ENCODE measurements at places on chromosomes 7 and 10.

GRCh38 chr10:44243851-44244510, 140.9 kb downstream of the CXCL12 start:
- no peak for DNase-seq

GRCh38 chr7:8190119-8190895, 71.7 kb downstream of the ICA1 start:
- DNase-seq: peak; percentile 61

DNA sequence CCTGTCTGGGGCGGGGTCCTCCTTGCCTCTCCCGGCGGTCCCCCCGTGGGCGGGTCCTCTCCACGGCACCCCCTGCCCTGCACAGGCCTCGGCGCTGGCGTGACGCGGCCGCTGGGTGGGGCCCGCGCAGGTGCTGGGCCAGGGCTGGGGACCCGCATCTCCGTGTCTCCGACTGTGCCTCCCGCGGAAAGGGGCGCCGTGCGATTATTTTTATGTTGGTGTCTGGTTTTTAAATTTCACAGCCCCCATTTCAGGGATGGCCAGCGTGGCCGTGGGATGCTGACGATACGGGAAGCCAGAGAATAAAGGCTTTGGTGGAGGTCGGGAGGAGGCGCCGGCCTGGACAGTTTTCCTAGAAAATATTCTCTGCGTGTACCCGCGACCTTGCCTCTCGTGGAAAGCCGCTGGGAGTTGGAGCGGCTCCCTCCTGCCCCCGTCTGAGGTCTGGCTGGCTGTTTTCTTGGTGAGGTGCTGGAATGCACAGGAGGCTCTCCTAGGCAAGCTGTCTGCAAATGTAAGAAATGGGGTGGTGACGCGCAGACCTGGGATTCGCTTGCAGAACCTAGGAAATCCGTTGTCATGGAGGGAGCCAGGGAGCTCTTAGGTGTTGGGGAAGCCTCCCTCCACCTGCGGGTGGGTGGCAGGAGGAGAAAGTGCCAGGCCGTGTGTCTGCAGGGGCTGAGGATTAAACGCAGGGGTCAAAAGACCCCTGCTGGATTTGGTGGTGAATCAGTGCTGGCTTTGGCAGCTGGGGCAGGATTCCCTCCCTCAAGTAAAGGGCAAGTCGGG, 28.7 kb upstream of the JAKMIP3 start:
- DNase-seq: no peak

GRCh38 chr7:92945840-92946239, 109.5 kb upstream of the CDK6 start:
- DNase-seq: no peak

DNA sequence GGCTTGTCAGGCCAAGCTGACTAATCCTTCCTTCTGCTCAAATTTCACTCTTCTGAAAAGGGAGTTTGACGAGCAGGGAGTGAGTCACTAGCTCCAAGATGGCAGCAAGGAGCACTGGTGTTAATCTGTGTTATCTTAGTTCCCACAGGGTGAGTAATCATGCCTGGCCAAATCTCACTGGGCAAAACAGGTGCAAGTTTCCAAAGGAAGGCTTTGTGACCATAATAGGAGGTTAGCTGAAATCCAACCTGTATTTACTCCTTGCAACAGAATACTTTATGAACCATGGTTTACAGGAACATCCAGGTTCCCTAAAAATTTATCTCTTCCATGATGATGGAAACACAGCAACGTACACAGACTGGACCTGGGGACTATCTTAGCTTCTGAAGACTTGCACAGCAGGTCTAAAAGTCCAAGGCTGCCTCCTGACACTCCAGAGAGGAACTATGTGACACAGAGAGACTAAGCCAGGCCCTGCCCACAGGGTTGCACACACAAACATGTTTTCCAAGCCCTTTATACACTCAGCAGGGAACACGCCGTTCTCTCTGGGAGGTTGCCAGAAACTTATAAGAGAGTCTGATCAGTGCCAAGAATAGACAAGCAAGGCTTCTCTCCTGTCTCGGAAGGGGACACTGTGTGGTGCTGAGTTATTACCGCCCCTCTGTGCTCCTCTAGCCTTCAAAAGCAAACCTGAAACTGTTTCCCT, 46.3 kb downstream of the PDK4 start:
- peak; percentile 16 for DNase-seq

DNA sequence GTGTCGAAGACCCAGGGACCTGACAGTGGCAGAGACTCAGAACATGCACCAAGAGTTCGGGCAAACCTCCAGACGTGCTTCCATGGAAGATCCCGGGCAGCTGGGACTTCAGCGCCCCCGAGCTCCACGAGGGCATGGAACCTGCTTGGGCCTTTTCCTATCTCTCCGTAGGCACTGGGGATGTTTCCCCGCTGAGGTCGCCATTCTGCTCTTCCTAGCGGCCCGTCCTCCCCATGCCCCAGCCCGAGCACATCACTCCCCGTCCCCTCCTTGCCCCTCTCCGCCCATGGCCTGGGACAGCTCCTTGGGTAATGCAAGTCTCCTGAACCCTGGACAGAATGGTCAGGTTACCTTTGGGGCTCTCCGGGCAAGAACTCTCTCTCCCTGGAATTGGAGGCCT, 32.3 kb upstream of the SHH start:
- DNase-seq: no peak

DNA sequence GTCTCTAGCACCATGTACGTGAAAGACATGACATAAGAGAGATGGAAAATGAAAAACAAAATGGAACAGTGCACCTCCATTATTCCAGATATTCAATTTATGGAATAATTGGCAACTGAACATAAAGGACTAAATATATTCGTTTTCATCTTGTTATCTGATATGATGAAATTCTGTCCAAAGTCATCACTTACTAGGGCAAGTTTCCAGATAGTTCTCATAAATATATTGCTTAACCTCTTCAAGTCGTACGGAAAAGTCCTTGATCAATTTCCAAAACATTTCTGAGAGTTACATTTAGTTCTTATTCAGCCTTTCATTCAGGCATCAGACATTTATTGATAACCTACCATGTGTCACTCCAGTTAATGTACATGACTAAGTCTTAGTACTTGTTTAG, 185.2 kb downstream of the HGF start:
- DNase-seq: no peak

GRCh38 chr7:66167773-66168387, 37.3 kb upstream of the TPST1 start:
- DNase-seq: no peak

DNA sequence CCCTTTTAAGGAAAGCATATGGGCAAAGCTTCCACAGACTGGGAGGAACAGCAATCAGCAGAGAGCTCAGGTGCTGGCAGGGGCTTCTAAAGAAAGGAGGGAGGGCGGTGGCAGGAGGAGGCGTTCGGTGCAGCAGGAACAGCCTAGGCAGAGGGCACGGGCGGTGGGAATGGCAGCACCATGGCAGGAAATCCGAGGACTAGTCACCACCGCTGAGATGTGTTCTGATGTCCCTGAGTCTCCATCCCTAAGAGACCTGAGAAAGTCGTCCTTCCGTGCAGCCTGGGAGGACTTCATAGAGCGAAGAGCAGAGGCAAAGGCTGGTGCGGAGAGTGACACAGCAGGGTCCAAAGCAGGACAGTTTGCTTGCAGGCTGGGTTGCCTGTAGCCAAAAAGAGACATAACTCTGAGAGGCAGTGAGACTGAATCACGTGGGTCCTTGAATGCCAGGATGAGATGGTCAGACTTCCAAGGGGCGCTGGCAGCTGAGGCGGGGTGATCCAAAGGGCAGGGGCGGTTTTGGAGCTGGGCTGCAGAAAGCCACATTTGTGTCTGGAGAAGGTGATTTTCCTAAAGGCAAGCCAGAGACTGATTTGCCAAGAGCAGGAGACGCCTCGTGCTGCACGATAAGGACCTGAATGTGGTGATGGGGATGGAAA, 35.8 kb upstream of the GRID1 start:
- DNase-seq: no peak

- no peak for DNase-seq
These were observed 32.0 kb downstream of the GPAM start for GRCh38 chr10:112151524-112152039.

DNA sequence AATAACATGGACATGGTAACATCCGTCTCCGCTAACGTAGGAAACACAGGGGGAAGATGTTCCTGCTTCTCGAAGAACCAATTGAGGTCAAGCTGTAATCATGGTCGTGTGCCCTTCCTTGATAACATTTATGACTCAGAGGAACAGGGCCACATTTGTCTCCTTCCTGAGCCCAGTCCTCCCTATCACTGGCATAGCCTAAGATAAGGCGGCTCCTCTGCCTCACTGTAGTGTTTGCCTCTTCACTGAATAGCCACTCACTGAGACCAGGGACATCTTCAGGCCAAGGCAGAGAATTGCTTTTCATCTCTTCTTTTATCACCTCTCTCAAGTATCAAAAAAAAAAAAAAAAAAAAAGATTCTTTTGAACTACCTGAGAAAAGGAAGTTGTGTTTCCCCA, 5.4 kb upstream of the GRM8 start:
- no peak for DNase-seq

- DNase-seq: peak; percentile 31
These were observed 177.4 kb downstream of the ADK start for GRCh38 chr10:74328388-74328787.

DNA sequence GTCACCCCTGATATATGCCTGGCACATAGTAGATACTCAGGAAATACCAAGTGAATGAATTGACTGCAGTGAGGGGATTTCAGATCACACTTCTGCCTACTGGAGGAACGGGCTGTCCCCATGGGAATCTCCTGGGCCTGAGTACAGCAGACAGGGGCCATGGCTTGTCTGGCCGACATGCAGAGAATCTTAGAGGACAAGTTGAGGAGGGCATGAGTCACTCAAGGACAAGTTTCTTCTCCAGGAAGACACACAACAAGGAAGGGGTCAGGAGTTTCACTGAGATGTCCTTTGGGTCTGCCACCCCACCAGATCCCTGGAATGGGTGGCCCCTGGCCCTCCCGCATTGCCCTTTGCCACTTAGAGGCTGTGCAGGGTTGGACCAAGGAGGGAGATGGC, 20.7 kb downstream of the PLPP4 start:
- no peak for DNase-seq

DNA sequence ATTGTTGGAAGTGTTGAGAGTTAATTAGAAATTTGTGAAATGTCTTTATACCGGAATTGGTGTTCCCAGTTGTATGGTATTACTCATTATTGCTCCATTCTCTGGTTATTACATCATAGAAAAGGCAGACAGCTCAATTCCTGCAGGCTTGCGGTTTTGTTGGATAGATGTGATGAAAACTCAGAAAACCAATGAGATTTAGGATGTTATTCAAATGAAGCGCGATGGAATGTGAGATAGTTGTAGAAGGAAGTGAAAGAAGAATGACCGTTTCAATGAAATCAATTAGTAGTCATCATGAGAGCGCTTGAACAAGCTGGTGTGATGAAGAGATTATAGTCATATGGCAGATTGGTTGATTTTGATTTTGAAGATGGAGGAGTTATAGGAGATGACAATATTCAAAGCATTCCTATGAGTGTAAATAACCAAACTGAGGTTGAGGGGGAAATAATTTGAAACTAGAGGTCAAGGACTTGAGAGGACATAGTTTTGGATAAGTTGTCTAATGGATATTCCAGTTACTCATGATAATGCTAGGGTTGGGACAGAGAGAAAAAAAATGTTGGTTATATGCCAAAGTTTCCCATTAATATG, 991.5 kb downstream of the NRG3 start:
- DNase-seq: no peak

DNA sequence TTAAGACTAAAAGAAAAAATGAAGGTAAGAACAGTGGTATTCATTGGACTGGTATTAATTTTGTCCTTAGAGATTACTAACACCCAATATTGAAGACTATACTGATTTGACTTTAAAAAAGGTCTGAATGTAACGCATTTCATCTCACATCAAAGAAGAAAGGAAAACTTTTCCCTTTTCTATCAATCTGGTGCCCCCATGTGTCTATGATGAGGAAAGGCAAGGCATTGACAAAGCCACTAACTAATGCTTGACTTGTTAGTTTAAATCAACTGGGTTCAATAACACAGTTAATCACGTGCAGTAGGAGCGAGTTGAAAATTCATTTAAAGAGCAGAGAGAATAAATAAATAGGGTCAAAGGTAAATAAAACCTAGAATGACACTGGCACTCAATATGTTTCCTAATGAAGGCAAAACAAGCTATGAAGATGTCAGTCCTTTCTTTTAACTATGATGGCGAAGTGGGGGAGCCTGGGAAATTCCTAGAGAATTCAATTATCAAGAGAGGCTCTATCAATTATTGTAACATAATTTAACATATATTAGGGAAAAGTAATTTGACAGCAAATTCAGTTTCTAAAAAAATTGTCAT, 180.9 kb downstream of the ANK3 start:
- DNase-seq: no peak

GRCh38 chr7:148084138-148084537, 506.4 kb upstream of the C7orf33 start:
- DNase-seq: peak; percentile 69

All from WERI-Rb-1 (cell line).